ENCODE measurements at places on chromosomes 12 and 14. TPM values are rescaled to one million over a fixed set of nuclear protein-coding genes. Genes with fewer than 3 reads are reported as not detected.

Gene MYBPC1
- 0.55 TPM for total RNA-seq

Gene BAG5
- total RNA-seq, result 24.2 TPM

Gene DRAM1
- total RNA-seq, result 19.2 TPM

Gene GZMH
- 2.0 TPM for total RNA-seq

Gene FAM222A
- total RNA-seq, result 11.0 TPM

Gene SPIC
- not detected for total RNA-seq

Gene SLC7A8
- 98.5 TPM for total RNA-seq

Gene KMT2D
- 104 TPM for total RNA-seq

Gene NEUROD4
- total RNA-seq, result not detected

Gene PRPF39
- total RNA-seq, result 29.2 TPM

Gene MMP17
- 4.3 TPM for total RNA-seq

Gene STAT2
- 125 TPM for total RNA-seq

Gene KRT3
- not detected for total RNA-seq

Gene GPR84
- total RNA-seq, result 1.8 TPM

Gene PTPN6
- 66.4 TPM for total RNA-seq

Gene NINJ2
- 1.7 TPM for total RNA-seq

Gene ACOT4
- 2.6 TPM for total RNA-seq

Gene GPR132
- total RNA-seq, result 3.7 TPM

Gene DPPA3
- not detected for total RNA-seq

Gene KLHL33
- 0.92 TPM for total RNA-seq

Gene AQP2
- total RNA-seq, result not detected

Gene TDRD9
- total RNA-seq, result 8.7 TPM

Gene NELL2
- total RNA-seq, result 12.5 TPM

Gene AICDA
- 2.2 TPM for total RNA-seq

Gene NFATC4
- total RNA-seq, result 148 TPM

Gene DTX3
- 31.2 TPM for total RNA-seq

Gene PDZRN4
- 10.6 TPM for total RNA-seq

Gene RD3L
- not detected for total RNA-seq

Gene PNP
- 61.5 TPM for total RNA-seq

Gene FOXN4
- not detected for total RNA-seq

Gene BHLHE41
- 99.6 TPM for total RNA-seq

Gene LPAR5
- total RNA-seq, result 15.0 TPM

Gene DNAH10
- 0.23 TPM for total RNA-seq

Gene SLC17A8
- not detected for total RNA-seq

Gene HPD
- total RNA-seq, result 2.8 TPM

Data from mucosa of gallbladder (tissue), 1 donor.